ENCODE measurements at places on chromosomes 6 and 20.

- peak; percentile 7 for DNase-seq
Observed at GRCh38 chr20:910870-911770, 5.0 kb downstream of the ANGPT4 start.

DNA sequence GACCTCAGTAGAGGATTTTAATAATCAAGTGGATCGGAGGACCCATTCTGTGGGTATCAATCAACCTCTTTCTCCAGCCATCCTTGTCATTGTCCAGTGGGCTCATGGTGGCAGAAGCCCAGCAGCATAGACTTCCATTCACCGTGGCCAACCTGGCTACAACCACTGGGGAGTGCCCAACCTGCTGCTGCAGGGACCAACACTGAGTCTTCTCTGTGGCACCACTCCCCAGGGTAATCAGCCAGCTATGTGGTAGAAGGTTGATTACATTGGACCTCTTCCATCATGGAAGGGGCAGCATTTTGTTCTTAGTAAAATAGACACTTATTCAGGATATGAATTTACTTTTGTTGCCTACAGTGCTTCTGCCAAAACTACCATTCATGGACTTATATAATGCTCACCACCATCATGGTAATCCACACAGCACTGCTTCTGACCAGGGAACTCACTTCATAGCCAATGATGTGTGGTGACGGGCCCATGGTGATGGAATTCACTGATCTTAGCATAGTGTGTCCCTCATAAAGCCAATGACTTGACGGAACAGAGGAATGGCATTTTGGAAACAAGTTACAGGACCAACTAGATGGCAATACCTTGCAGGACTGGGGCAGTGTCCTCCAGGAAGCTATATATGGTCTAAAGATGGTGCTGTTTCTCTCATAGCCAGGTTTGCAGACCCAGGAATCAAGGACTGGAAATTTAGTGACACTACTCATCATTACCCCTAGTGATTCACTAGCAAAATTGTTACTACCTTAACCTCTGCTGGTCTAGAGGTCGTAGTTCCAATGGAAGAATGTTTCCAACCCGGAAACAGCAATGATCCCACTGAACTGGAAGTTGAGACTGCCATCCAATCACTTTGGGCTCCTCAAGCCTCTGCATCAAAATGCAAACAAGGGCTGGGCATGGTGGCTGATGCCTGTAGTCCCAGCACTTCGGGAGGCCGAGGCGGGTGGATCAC, 7.6 kb downstream of the CD24 start:
- no peak for DNase-seq

DNA sequence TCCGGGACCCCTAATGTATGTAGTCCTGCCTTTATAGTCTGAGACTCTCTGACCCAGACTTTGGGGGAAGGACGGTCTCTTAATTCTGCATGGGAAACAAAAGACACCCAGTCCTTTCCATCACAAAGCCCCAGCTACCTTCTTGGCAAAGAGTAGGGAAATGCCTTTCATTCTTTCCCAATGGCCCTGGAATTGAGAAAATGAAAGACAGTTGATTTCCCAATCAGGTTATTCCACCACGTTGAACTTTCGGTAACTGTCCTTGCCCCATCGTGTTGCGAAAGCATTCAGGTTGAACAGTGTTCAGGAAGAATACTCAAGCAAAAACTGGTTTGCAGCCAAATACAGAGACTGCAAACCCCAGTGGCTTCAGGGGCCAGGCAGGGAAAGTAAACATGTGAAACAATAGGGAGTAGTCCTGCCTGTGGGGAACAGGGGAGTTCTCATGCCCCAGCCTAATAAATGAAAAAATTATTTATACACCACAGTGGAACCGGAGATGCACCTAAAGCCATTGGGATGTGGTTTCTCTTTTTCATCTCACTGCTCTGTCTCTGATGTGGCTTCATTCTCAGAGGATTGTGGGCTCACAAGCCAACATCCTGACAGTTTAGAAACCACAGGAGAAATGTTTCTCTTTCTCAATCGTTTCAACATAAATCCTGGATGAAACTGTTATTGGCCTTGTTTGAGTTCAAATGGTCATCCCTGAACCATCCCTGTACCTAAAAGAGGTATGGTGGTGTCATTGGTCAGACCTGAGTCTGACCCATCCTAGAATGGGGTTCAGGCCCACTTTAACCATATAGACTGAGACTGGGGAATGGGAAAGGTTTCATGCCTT, 44.2 kb upstream of the SLC9A8 start:
- no peak for DNase-seq

DNA sequence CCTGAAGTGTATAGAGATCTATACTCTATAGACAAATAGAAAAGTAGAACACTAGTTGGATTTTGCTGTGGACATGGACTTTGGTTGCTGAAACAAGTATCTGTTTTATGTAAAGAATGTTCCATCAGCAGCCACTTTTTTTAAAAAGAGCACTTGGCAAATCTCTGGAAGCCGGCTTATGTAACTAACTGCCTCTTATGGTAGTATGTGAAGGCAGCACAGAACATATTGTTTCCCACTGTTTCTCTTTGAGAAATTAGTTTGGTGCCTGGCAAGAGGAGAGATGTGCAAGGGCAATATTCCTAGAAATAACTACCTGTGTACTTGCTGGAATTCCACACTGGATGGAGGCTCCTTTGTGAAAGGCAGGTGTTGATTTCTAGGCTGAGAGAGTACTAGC, 242.3 kb upstream of the PREP start:
- DNase-seq: no peak

DNA sequence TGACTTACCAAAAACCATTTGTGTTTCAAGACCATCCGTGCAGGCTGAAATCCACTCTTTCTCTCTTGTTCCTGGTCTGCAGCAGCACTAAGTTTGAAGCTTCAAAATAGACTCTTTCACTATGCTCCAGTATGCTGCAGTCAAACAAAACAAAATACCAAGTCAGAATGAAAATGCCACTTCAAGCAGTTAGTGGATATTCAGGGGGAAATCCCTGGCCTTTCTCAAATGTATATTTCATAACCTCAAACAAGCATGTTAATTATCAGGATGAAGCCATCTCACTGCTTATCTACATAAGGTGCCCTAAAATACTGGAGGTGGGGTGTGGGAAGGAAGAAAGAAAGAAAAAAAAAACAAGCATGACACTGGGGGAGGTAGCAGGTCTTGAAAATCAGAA, 103.5 kb downstream of the ATXN1 start:
- DNase-seq: no peak

- DNase-seq: no peak
Observed at GRCh38 chr6:69812746-69813427, 16.1 kb upstream of the LMBRD1 start.

DNA sequence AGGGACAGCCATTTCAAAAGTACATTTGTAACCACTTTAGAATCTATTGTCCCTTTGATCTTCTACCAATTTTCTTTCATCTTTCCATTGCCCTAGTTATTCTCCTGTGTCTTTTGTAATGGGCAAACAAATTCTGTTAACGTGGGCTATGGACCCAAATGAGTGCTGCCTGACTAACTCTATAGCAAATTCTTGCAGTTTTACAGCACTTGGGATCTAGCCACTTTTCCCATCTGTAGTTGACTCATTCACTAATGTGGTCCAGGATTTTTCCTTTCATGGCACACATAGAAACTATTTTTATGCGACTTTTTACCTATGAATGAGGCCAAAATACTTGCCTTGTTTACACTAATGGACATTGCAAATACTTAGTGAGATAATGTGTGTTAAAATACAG, 52.0 kb downstream of the GRIK2 start:
- no peak for DNase-seq

- DNase-seq: no peak
Observed at GRCh38 chr6:22521035-22521434, 48.3 kb upstream of the HDGFL1 start.

GRCh38 chr20:57417830-57418780, 26.9 kb downstream of the RBM38 start:
- DNase-seq: no peak

GRCh38 chr20:1206366-1207148, 3.3 kb downstream of the C20orf202 start:
- DNase-seq: no peak

- no peak for DNase-seq
Observed at GRCh38 chr6:178119-178518, 114.2 kb upstream of the DUSP22 start.

- no peak for DNase-seq
Observed at GRCh38 chr6:113719545-113719944, 137.6 kb upstream of the MARCKS start.

DNA sequence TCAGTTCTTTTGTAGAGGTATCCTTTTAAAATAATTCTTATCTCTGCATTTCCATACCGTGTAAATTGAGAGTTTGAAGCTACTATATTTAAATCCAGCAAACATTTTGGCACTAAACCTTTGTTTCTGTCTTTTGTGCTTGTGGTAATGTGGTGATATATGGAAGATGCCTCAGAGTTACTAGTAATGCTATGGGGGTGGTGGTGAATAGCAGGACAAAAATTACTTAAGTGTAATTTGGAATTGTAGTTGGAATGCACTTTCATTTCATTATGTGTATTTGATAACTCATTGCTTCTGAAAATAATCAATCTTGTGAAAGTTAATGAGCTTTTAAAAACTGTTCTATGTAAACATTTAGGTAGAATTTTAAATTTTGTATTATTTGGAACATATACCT, 404.5 kb downstream of the PHF3 start:
- DNase-seq: no peak

GRCh38 chr6:104214901-104215300, 644.8 kb downstream of the HACE1 start:
- no peak for DNase-seq

- DNase-seq: no peak
Observed at GRCh38 chr6:26415791-26416190, 13.7 kb downstream of the BTN3A1 start.

DNA sequence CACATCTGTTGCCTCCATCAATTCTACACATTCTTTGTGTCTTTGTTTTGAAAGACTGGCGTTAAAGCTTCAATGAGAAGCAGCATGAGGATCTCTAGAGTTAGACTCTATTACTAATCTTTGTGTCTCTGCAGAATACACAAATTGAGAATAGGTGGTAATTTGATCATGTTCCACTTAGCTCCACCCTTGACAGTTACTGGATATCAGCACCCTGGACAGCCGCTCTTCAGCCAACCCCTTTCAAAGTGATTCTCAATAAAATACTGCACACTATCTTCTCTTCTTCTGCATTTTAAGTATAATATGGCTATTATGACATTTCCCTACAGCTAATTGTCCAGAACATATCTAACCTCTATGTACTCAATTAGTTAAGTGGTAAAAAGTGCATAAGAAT, 54.3 kb upstream of the CNR1 start:
- no peak for DNase-seq

- no peak for DNase-seq
Observed at GRCh38 chr6:29797135-29797534, 30.5 kb upstream of the HLA-G start.
